ENCODE measurements at places on chromosomes 5 and 9. TPM values are rescaled to one million over a fixed set of nuclear protein-coding genes. Genes with fewer than 3 reads are reported as not detected.
A peak's percentile ranks its signal among the peaks of the same experiment; 100 is the strongest.

DNA sequence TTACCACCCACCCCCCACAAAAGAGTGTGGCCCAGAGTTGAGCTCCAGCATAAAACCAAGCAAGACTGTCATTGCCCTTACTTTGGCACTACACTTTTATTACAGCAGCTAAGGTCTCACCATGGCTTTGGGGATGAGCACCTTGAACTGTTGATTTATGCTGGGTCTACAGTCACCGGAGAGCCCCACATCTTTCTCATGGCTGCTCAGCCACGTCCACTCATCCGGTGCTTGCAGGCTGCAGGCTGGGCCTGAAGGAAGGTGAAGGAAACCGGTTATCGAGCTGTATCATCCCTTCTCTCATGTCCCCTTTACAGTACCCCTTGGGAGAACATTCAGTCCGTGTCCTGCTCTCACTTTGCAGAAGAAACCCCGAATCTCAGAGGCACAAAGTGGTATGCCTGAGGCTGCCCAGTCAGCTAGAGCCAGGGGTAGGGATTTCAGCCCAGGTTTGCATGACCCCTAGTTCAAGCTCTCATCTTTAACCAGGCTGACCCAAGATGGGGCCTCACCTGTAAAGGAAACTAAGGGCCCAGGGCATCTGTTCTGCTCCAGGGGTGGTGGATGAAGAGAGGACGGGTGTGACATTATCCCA lies 11.6 kb downstream of the TMOD1 start:
- DNase-seq = peak; percentile 26

DNA sequence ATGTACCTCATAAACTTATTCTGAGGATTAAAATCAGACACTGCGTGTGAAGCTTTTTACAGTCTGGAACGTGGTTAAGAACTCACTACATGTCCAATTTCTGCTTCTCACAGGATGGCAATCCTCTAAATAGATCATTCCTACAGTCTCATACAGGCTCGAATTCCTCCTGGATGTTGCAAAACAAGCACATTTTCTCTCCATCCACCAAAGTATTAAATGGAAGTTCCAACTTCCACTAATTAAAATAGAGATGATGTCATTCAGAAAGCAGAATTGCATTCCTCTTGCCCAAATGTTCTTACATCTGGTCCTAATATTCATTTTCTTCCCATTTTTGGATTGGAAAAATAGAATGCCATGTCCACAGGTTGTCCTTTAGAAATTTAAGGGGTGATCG lies 145.5 kb upstream of the PCA3 start:
- no peak for DNase-seq

DNA sequence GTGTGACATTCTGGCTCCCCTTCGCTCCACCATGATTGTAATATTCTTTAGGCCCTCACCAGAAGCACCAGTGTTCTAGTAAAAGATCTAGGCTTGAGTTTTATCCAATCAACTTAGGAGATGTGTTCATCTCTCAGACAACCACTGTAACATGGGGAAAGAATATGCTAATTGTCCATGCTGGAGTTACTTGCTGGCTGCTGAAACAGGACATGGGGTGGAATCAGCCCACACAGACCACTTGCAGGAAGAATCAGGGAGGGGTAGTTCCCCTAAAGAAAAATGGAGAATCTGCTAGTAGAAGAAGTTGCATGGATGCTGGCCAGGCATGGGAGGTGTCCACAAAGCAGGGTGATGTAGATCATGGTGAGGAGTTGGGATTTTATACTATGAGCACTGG lies 86.2 kb downstream of the FEM1C start:
- DNase-seq = no peak

DNA sequence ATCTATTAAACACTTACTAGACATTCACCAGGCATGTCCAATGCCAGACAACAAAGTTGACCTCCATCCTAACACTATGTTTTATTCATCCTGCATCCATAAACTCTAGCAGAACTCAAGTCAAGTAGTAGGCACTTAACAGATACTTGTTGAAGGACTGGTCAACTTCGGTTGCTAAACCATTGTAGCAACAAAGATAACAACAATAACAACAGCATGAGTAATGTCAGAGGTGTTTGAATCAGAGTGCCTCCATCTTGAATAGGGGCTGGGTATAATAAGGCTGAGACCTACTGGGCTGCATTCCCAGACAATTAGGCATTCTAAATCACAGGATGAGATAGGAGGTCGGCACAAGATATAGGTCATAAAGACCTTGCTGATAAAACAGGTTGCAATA lies 180.5 kb upstream of the ZNF462 start:
- DNase-seq = no peak

- no peak for DNase-seq
Observed at GRCh38 chr5:170390472-170390871, 1.3 kb upstream of the KCNMB1 start.

GRCh38 chr5:120684749-120685415 lies 220.8 kb downstream of the PRR16 start:
- DNase-seq = no peak

SLC28A3 gene
- 0.33 TPM for total RNA-seq
